Activated CD8-positive, alpha-beta memory T cell treated with anti-CD3 and anti-CD28 coated beads for 4 hours (primary cell): ENCODE measurements at places on chromosomes 12 and 14.
A peak's percentile ranks its signal among the peaks of the same experiment; 100 is the strongest.

- DNase-seq: no peak
These were observed 90.9 kb upstream of the PLXNC1 start for GRCh38 chr12:94057262-94058151.

GRCh38 chr12:14999021-14999694 lies 26.3 kb downstream of the PDE6H start:
- no peak for DNase-seq

GRCh38 chr12:116420227-116420880 lies 138.8 kb upstream of the MAP1LC3B2 start:
- no peak for DNase-seq

DNA sequence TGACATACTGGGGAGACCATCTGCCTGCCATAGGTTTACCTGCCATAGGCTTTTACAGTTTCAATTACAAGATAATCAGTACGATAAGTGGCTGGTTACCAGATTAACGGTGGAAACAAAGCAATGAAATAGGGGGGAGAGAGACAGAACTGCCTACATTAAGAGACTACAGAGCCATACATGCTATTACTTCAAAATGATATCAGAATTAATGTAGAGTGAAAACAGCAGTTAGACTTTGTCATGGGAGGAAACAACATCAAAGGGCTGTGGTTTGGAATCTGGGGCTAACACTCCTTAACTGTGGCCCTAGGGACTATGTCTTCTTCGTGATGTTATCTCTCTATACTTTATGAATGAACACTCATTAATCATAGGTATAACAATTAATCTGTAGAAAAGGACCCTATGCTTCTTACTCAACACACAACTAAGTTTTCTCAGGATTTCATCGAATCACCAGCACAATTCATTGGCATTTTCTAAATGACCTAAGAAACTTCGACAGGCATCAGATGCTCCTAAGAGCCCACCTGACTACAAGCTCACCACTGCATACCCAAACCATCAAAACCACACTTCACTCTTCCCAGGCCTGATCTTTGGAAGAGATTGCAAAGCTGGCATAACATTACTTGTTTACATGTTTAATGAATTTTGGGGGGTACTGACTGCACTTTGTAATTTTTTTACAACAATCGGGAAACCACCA lies 475.6 kb upstream of the SOX5 start:
- DNase-seq: no peak

GRCh38 chr12:132444957-132445883 lies 44.7 kb upstream of the FBRSL1 start:
- DNase-seq: peak; percentile 63

DNA sequence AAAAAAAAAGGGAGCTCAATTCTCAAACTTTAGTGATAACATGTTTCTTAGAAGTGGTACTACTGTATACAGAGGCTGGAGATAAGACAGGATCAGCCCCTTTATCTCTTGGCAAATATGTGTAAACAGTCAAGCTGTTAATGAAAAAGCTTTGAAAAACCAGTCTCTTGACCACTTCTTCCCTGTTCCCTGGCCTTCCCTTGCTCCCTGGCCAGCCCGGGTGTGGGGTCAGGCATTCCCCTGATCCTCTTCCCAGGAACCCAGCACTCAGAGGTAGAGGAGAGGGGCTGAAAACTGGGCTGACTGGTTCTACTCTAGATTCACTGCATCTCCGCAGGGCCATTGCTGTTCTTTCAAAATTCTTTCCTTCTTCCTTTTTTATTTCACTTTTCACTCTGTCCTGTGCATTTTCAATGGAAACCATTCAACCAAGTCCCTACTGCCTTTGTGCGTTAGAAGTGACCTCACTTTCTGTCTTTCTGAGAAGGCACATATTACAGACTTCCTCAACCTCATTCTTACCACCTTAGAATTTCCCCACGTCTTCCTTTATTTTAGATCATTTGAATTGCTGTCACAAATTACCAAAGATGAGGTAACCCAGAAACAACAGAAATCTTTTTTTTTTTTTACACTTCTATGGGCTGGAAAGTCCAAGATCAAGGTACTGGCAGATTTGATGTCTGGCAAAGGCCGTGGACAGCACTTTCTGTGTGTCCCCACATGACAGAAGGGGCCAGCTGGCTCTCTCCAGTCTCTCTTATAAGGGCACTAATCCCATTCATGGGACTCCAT lies 5.7 kb downstream of the GNG2 start:
- no peak for DNase-seq

DNA sequence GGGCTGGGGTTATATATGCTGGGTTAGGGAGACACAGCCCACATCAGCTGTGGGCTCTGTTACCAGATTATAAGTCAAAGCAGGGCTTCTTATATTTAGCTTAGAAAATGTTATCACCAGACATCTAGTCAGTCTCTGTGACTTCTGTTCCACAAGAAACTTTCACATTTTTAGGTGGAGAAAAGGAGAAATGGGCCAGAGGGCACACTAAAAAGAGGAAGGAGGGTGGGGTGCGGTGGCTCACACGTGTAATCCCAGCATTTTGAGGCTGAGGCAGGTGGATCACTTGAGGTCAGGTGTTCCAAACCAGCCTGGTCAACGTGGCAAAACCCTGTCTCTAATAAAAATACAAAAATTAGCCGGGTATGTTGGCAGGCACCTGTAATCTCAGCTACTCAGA lies 28.0 kb upstream of the SLC38A1 start:
- DNase-seq: no peak

DNA sequence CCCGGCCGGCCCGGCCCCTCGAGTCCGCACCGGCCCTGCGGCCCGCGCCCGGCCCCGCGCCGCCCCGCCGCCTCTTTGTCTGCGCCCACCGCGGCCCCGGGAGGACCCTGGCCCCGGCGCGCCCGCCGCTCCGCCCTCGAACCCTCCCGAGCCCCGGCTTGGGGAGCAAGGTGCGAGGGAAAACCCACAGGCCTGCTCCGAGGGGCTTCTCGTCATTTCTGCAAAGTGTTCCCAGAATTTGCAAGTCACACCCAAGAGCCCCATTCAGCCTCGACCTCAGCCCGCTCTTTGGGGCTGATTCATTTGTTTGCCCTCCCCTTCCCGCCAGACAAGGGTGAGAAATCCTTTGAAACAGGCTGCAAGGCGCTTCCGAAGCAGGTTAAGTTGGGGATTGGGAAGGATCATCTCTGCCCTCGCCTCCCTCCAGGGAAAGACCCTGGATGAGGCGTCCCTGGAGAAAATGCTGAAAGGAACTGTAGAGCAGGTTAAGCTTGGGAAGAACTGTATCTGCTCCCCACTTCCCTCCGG lies 325 bp upstream of the CLIP1 start:
- no peak for DNase-seq

DNA sequence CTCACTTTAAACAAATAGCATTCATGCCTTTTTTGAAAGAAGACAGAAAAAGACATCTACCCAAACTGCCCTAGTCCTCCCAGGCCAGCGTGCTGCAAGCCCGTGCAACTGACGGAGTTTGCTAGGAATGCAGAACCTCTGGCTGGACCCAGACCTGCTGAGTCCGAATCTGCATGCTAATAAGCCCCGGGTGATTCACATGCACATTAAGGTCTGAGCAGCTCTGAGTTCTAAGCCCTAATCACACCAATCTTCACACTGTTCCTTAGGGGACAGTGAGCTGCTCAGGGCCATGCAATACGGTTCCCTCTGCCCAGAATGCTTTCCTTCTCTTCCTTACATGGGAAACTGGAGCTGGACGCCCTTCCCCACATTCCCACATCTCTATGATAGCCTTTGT lies 25.2 kb downstream of the HAL start:
- no peak for DNase-seq

GRCh38 chr12:116592731-116593130 lies 33.5 kb downstream of the MAP1LC3B2 start:
- no peak for DNase-seq

GRCh38 chr14:58082491-58083098 lies 69.4 kb downstream of the ARMH4 start:
- DNase-seq: no peak

- DNase-seq: no peak
These were observed 19.1 kb downstream of the ANG start for GRCh38 chr14:20707622-20708021.

GRCh38 chr14:83196236-83196635 lies 1662.6 kb upstream of the SEL1L start:
- no peak for DNase-seq

DNA sequence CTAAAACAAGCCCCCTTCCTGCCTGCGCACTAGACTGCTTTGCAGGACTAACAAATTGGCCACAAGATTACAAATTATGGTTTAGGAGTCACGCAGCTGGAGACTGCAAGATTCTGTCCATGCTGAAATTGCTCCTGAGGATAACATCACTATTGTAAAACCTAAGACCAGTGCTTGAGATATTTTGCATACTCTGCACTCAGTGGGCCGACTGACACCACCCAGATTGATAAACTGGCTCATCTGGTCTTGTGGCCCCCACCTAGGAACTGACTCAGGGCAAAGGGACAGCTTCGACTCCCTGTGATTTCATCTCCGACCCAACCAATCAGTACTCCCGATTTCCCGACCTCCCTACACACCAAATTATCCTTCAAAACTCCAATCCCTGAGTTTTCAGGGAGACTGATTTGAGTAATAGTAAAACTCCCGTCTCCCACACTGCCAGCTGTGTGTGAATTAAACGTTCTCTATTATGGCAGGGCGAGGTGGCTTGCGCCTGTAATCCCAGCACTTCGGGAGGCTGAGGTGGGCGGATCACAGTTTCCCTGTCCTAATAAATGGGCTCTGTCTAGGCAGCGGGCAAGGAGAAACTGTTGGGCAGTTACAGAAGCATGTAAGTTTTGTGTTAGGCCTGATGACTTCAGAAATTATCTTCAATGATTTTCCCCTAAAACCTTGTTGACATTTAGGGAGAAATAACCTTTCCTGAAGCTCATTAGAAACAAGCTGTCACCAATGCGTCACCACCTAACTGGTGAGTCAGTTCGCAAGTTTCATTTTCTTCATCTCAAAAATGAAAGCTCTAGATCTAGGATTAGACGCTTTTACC lies 5.3 kb upstream of the UBC start:
- DNase-seq: no peak

DNA sequence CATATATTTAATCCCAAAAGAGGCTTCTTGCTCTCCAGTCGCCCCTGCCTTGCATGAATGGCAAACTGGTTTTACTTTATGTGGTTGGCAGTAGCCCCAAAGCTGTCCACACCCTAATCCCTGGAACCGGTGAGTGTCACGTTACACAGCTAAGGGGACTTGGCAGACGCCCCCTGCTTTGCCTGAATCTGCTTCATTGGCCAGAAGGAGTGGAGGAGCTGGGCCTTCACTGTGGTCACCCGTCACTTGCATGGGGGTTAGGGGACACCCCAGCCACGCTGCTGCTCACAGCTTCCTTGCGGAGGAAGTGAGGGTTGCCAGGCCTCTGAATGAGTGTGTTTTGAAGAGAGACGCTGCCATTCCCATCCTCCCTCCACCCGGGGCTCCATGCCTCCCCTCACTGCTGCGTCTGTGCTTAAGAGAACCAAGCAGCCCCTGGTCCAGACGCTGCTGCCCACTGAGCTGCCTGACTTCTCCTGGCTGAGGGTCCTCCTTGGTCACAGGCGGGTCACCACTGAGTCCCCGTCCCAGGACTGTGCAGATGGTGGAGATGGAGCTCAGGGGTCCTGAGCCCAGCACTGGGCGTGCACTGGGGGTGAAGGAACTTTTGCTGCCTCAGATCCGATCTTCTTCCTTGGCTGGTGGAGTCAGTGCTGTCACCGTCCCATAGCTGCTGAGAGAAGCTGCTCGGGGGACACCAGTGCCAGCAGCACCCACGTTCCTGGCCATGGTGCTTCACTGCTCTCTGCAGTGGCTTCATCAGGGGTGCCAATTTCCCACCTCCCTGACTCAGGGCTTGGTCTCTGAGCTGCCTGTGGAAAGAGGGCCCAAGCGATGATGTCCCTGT lies 39.8 kb downstream of the GALNT9 start:
- no peak for DNase-seq

DNA sequence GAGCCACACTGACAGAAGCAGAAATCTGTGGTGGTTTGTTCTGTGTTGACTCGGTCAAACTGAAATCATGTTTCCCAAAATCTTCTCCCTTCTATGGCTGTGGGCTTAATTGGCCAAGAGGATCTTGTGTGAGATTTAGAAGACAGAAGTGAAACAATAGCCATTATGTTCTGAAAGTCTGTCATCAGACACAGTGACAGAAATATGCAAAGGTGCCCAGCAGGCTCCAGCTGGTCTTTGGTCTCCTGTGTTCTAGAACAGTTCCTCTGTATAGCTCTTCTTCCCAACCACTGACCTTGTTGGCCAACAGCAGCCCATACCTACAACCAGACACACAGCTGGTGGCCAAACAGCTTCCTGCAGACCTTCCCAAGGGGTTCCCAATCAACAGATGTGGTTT lies 25.0 kb upstream of the COCH start:
- DNase-seq: no peak

- no peak for DNase-seq
These were observed 243.1 kb upstream of the FOXN3 start for GRCh38 chr14:89660166-89660565.

DNA sequence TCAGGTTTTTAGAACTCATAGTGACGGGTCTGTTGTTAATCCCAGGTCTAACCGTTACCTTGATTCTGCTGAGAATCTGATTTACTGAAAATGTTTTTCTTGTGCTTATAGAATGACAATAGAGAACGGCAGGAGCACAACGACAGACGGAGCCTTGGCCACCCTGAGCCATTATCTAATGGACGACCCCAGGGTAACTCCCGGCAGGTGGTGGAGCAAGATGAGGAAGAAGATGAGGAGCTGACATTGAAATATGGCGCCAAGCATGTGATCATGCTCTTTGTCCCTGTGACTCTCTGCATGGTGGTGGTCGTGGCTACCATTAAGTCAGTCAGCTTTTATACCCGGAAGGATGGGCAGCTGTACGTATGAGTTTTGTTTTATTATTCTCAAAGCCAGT lies 34.4 kb downstream of the PSEN1 start:
- DNase-seq: no peak
